Stimulated activated CD8-positive, alpha-beta memory T cell treated with anti-CD3 and anti-CD28 coated beads, Interleukin-15, amount 100 ng/mL, for 4 hours (primary cell): ENCODE measurements at places on chromosomes 2 and 18.

DNA sequence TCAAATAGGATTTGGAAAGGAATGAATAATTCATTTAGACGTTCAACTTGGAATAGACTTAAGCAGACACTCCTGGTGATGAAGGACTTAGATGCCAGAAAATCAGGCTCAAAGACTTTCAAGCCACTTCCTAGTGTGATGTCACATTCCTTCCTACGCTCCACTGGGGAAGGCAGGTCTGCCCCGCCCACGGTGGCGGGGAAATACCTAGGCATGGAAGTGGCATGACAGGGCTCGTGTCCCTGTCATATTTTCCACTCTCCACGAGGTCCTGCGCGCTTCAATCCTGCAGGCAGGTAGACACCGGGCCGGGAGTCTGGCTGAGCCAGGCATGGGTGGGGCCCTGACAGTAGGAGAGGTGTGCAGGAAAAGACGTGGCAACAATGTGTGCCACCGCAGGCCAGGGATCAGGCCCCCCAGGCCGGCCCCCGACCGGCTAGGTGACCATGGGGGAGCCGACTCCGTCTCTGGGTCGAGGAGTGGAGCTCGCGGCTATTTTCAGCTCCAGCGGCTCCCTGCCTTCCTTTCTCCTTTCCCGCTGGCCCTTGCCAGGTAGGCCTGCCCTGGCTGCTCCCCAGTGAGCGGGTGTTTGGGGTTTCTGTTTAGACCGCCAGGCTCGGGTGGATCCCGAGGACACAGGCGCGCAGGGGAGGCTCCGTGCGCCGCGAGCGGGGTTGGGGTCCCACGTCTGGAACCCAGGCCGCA lies at the start of gene IL1RL2:
IL1RL2 (plus strand) TSS at position 233 of the 705 bp plus-strand sequence. CDS start 845 bp downstream, outside the sequence.
- DNase-seq: no peak

- no peak for DNase-seq
Observed at GRCh38 chr2:47058003-47058931, 96.8 kb downstream of the STPG4 start.

DNA sequence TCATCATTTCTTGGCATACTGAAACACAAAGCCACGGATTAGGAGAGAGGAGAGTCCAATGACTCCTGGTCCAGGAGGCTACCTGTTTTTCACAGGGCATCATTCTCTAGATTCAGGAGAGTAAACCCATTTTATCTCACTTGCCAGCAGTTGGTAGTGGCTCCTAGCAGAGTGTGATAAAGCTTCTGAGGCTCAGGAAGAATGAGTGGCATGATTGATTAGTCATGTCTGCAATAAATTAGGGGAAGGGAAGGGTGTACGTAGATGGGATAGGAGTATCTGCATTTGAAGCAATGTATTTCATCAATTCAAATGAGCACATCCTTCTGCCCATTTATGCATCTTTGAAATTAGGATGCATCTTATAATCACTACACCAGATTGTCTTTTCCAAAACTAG lies 31.1 kb upstream of the PNO1 start:
- DNase-seq: no peak

DNA sequence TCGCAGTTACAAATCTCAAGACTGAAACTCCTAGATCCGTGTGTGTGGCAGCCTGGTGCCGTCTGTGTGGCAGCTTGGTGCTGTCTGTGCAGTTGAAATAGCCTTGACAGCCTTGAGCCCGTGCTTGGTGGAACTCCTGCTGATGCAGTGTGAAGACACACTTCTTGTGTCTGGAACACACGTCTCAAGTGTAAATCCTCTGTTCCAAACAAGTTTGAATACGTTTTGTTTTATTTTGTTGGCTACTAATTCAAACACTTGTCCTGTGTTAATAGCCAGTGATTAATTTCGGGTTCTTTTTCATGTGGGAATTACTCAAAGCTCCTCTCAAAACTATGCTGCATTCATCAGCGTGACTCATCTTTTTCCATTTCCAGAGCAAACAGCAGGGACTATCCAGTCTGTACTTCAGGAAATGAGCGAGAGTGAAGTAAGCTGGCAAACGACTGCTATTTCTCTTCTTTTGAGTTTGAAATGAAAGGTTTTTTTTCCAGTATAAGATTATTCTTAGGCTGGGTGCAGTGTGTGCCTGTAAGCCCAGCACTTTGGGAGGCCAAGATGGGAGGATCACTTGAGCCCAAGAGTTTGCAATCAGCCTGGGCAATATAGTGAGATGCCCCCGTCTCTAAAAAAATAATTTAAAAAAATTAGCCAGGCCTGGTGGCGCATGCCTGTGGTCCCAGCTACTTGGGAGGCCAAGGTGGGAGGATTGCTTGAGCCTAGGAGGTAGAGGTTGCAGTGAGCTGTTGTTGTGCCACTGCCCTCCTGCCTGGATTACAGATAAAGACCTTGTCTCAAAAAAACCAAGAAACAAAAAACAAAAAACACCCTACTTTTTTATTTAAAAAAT lies 152.9 kb downstream of the SPP2 start:
- no peak for DNase-seq

DNA sequence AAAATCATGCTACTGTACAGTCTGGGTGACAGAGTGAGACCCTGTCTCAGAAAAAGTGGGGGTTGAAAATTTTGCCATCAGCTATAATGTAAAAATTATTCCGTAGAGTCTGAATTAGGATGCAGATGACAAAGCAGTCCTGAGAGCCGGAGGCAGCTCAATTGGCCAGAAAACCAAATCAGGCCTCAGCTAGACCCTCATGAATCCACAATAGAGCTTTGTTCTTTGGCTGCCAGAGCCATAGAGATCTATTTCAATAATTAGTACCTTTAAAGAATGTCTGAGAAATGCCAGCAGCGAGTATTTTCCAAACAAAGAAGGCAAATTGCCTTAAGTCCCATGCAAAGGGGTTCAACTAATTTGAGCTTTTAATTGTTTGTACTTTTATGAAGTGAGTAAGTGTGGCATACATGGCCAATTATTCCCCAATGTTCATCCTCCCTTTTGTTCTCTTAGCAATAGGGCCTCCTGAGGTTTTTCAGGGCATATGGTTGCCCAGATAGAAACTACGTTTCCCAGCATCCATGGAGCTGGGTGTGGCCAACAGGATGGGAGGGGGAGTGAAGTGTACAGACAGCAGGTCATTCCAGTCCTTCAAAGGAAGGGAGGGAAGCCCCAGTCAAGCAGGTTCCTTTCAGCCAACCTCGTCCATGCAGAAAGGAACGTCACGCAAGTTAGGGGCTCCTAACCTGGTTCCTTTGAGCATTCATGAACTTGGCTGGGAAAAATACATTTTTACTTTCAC lies 211.3 kb upstream of the APCDD1 start:
- no peak for DNase-seq

DNA sequence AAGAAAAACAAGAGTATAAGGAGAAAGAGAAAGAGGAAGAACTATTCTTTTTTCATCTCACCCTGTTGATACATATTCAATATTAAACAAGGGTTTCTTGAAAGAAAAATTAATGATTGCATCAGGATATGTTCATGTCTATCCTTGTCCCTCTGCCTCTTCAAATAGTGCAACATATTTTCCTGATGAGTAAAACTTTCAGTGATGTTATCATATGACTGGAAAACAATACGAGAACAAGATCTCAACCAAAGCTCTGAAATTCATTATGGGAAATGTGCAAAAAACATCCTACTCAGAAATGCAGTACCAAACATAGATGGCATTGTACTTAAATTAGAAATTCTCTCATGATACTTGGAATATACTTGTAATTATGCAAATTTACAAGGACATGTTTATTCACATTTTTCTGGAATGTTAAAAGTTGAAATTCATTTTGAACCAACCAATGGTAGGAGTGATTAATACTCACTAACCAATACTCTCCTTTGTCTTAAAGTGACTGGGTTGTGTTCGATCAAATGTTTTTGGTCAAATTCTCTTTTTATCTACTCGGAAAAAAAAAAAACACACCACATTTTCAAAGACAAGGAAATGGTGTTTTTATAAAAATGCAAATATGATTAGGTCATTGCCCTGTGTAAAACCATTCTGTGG lies 148.9 kb upstream of the GULP1 start:
- DNase-seq: no peak

GRCh38 chr2:224948859-224949258 lies 93.4 kb downstream of the DOCK10 start:
- DNase-seq: no peak

GRCh38 chr18:54357082-54357659 lies 487 bp downstream of the STARD6 start:
- no peak for DNase-seq

- no peak for DNase-seq
Observed at GRCh38 chr2:20674309-20674965, 7.5 kb downstream of the GDF7 start.

DNA sequence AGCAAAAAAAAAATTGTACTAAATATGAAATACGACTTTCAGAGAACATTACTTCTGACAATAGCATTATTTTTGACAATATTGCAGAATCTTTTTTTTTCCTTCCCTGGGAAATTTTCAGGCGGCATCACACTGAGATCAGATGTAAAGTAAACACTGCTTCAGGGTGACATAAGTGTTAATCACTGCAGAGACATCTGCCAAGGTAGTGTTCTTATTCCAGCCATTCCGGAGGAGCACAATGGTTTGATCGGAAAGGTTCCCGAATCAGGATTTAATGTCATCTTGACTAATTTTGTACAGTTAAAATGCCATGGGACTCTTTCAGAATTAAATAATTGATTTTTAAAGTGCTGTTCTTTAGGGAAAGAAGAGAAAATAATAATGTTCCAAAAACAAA lies 56.7 kb upstream of the ZNF236 start:
- DNase-seq: no peak

- no peak for DNase-seq
Observed at GRCh38 chr2:142472382-142472781, 341.6 kb upstream of the LRP1B start.

- DNase-seq: no peak
Observed at GRCh38 chr2:64799592-64800252, 146.0 kb upstream of the SERTAD2 start.

GRCh38 chr2:232919141-232919540 lies 49.1 kb downstream of the SNORC start:
- DNase-seq: no peak

- no peak for DNase-seq
Observed at GRCh38 chr2:47405757-47406156, 2.8 kb downstream of the MSH2 start.

GRCh38 chr2:207103132-207103531 lies 62.6 kb downstream of the KLF7 start:
- no peak for DNase-seq

DNA sequence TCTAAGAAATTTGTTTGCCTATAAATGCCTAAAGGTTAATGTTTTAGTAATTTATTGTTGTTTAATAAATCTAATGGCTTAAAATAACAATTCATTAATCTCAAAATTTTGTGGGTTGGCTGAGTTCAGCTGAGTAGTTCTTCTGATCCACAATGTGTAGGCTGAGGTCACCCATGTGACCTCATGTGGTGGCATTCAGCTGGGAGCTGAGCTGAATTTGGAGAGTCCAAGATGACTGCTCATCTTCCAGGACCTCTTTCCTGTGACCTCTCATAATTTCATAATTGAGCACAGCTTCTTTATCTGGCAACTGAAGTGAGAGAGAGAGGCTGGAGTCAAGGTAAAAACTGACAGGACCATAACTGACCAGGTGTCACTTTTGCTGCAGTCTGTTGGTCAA lies 132.4 kb downstream of the TXNL1 start:
- no peak for DNase-seq

DNA sequence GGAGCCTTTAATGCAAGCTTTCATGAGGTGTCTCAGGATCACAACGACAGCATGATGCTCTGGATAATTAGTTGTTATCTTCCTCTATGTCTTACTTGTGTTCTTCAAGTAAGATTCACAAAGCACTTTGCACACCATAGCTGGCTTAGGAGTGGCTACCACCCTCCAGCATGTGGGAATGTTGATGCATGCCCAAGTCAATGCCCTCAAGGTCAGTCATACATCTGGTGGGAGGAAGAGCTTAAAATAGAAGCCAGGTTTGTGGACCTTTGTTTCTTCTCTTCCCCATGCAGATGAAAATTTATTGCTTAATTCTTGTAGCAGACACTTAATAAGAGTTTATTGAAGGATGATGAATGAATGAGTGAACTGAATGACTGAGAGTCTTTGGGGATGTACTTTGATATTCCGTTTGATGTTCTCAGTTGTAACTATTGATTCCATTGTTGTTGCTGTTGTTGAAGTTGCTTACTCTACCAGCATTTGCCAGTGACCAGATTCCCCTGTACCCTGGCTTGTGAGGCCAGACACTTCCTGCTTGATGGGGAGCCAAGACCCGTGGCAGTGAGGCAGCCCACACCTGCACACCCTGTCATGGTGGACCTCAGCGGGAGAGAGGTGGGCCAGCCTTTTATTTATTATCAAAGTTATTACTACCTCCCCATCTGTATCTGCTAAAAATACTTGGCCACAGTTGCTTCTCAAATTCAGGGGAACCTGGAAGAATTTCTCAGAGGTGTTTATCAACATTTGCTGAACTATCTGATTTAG lies 137.8 kb downstream of the LAMA3 start:
- DNase-seq: no peak

DNA sequence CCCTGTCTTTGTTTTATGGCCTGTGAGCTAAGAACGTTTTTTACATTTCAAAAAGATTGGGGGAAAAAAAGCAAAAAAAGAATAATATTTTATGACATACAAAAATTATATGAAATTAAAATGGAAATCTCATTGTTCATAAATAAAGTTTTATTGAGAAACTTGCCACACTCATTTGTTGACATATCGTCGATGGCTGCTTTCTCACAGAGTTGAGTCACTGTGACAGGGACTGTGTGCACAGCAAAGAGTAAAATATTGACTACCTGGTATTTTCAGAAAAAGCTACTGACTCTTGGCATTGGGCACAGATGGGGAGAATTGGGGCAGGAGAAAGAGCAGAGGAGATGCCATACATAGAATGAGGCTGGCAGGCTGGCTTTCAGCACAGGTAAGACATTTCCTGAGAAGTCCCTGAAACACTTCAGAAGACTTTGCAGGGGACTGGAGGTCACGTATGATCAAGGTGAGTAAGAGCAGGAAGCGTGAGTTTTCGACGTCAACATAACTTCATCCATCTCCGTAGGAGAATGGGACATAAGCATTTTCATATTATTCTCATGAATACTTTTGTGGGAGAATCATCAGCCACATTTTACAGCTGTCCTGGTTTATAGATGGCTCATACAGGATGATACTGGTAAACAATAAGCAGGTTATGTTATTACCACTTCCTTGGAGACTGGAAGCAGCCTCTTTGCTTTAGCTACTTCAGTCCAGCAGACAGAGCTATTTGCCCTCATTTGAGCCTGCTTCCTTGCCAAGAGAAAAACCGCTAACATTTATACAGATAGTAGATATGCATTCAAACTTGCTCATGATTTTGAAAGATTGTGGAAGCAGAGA lies 32.5 kb upstream of the PUM2 start:
- DNase-seq: no peak

- DNase-seq: no peak
Observed at GRCh38 chr2:239355724-239356123, 45.1 kb downstream of the HDAC4 start.

DNA sequence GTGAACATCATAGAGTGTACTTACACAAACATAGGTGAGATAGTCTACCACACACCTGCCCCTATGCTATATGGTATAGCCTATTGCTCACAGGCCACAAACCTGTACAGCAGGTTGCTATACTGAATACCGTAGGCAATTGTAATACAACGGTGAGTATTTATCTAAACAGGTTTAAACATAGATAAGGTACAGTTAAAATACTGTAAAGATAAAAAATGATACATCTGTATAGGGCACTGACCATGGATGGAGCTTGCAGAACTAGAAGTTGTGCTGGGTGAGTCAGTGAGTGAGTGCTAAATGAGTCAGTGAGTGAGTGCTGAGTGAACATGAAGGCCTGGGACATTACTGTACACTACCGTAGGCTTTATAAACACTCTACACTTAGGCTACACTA lies 267.0 kb upstream of the HS6ST1 start:
- DNase-seq: no peak
